ENCODE measurements at places on chromosomes 12 and 14. TPM values are rescaled to one million over a fixed set of nuclear protein-coding genes. Genes with fewer than 3 reads are reported as not detected.

DNA sequence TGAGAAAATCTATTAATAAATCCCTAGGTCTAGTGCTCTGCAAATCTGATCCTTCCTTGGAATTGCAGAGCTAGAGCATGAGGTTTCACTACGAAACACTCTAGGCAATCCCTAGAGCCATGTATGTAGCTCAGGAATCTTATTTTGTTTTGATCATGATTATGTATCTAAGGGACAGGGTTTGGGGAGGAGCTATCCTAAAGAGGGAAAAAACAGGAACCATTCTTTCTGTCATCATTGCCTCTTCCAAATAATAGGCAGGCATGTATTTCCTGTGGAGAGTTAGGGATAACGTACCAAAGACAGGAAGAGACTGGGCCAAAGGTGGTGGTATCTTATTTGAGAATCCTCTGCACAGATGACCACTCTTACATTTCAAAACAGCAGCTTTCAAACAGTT, 88.8 kb upstream of the GTF2A1 start:
- no peaks in the 10 kb centered on the region for H3K36me3 ChIP-seq
- peaks cover 1% of the 10 kb centered on the region for H3K27me3 ChIP-seq
- no peak overlapping the region for H3K27ac ChIP-seq
- H3K4me1 ChIP-seq, result peaks cover 4% of the 10 kb centered on the region
- DNase-seq, result no peak
- H3K4me3 ChIP-seq, result no peak overlapping the region

Gene ERBB3
- 2.5 TPM for total RNA-seq

GRCh38 chr12:94309373-94309772, 150.3 kb downstream of the CEP83 start:
- no peak overlapping the region for H3K27ac ChIP-seq
- no peaks in the 10 kb centered on the region for H3K27me3 ChIP-seq
- H3K36me3 ChIP-seq, result peaks cover 62% of the 10 kb centered on the region
- peaks cover 34% of the 10 kb centered on the region for H3K4me1 ChIP-seq

Gene KRT6C
- total RNA-seq, result not detected
